Stimulated activated CD8-positive, alpha-beta memory T cell treated with anti-CD3 and anti-CD28 coated beads, Interleukin-7, amount 100 ng/mL, for 1 hour (primary cell): ENCODE measurements at places on chromosomes 12 and 14.

DNA sequence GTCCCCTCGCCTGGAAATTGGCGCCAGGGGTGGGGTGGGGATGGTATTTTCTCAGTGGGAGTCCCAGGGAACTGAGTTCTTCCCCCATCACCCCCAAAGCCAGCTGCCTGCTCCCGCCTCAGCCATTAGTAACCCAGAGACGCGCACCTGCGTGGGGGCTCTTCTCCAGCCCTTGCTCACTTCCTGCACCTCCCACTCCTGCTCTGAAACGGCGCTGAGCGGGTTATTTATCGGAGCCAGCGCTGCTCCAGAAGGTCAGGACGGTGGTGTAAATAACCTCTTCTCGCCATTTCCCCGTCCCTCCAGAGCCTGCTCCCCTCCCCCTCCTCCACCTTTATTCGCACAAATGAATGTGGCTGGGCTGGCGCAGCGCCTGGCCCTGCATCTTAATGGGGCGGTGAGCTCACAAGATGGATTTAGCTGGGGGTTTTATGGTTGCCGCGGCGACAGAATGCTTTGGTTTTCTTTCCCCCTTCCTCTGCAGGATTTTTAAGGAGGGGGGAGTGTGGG, 12.2 kb downstream of the GPR84 start:
- no peak for DNase-seq

GRCh38 chr12:81759190-81760051, at the start of gene PPFIA2:
Gene PPFIA2, minus strand, starts transcription at chr12:81759350.
- no peak for DNase-seq

DNA sequence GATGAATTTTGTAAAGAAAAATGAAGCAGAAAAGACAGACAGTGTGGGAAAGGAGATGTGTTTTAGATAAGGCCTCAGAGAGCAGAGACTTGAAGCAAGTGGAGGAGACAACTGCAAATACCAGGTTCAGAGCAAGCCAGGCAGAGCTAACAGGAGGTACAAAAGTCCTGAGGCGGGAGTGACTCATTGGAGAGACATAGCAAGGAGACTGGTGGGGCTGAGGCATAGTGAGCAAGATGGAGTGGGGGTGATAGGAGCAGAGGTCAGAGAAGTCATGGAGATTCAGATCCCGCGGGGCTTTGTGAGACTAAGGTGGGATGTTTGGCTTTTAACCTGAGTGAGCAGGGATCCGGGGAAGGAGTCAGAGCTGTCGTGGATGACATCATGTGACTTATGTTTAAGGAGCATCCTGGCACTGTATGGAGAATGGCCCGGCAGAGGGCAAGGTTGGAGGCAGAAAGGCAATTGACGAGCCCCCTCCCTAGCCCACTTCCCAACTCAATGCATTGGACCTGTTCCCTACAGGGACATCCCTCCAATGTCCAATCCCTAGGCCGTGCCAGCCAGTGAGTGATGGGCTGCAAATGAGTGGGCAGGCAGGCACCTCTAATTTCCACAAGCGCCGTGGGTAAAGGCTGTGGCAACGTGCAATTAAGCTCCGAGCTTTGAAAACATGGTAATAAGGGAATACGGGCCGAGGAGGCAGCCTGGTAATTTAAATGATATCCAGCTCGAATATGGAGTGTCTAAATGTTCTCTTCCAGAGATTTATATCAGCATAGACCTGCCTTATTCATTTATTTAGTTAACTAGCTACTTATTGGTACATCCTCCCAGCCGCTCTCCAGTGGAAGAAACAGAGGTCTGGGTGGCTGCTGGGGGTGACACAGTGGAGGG, 206.8 kb upstream of the LHX5 start:
- no peak for DNase-seq

DNA sequence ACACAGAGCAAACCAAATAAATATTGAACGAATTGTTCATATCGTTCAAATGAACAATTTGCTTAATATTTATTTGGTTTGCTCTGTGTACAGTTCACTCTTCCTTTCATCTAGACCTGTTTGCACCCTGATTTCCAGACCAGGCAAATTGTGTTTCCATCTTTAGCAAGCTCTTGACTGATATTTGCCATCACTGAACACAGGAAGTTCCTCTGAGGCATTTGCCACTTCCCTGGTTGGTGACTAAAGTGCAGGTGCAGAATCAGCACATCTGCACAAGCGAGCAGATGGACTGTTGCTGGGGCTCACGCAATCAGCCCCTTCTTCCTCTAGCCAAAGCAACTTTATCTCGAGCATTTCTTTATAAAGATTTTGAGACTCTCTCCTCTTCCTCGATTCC, 112.9 kb downstream of the DAAM1 start:
- no peak for DNase-seq

GRCh38 chr12:81520064-81520945, 238.8 kb downstream of the PPFIA2 start:
- no peak for DNase-seq

GRCh38 chr12:15544589-15544988, 222.3 kb downstream of the PTPRO start:
- DNase-seq: no peak
